ENCODE measurements at places on chromosomes 2 and 18. TPM values are rescaled to one million over a fixed set of nuclear protein-coding genes. Genes with fewer than 3 reads are reported as not detected.

Gene SMYD1
- not detected for total RNA-seq

Gene CHPF
- 31.8 TPM for total RNA-seq

Gene EGR4
- total RNA-seq: 0.09 TPM

Gene GNAL
- 8.0 TPM for total RNA-seq

Gene ZC3H8
- 13.8 TPM for total RNA-seq

Gene RIT2
- not detected for total RNA-seq

Gene SLC4A5
- 0.11 TPM for total RNA-seq
